ENCODE measurements at places on chromosomes 3 and 15.

GRCh38 chr15:96323319-96324145 is 7.0 kb upstream of the NR2F2 start:
- no peak for DNase-seq

DNA sequence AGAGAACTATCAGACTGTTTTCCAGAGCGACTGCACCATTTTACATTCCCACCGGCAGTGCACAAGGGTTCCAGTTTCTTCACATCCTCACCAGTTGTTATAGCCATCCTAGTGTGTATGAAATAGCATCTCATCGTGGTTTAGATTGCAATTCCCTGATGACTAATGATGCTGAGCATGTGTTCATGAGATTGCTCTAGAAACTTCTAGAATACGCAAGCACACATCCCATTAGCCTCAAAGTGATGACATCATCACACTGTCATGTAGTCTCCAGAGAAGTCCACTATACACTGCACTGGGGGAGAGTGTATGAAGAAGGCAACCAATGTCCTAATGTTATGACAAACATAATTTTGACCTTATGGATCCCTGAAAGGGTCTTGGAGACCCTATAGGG is 30.1 kb downstream of the FBLN2 start:
- no peak for DNase-seq

DNA sequence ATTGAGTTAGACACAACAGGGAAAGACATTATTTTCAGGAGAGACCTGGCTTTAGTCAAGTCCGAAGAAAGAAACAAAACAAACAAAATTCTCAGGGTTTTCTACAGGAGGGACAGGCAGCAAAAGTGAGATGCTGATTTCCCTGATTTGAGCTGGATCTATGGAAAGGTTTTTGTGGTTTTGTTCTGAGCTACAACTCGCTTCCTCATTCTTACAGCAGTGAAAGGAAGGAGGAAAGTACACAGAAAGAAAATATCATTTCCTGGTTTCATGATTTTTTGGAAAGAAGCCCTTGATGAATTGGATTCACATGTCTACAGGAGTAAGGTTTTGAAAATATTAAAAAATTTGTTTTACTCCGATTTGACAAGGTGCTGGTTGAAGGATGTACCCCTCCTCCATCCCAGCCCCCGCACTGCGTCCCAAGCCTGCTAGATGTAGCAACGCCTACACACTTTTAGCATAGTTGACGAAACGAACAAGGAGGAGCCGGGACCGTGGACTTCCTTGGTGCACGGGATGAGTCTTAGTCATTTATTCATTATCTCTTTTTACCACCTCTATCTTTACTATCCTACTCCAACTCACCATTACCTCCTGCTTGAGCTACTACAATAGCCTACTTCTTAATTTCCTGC is 10.8 kb downstream of the PRICKLE2 start:
- no peak for DNase-seq

GRCh38 chr15:78434134-78434533 is 3.9 kb upstream of the IREB2 start:
- DNase-seq = no peak

DNA sequence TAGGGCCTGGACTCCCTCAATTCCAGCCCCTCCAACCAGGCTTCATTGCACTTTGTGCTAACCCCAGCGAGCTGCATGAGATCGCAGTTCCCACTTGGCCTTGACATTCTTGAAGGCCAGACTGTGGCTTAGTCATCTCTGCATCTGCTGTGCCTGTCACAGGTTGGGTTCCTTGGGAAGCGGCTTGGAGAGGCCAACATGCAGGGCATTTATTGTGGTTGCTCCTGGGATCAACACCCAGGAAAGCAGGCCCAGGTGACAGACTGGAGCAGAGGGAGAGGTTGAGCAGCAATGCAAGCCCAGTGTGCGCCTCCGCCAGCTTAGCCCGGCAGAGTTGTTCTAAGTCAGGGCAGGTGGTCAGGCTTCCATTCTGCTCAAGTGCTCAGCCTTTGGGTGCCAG is 10.5 kb downstream of the ABCF3 start:
- no peak for DNase-seq

DNA sequence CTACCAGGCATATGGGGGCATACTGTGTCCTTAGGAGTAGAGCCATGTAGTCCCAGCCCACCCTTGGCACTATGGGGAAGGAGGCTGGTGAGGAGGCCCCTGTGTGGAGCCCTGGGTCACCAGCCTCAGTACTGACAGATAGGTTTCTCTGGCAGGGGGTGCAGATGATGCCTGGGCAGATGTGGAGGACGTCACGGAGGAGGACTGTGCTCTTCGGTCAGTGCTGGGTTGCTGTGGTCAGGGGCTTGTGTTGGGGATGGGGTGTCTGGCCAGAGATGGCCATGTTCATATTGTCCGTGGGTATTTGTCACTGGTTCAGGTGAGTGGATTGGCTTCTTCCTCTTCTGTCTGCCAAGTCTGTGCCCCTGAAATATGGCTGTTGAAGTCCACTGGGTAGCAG is 20.0 kb downstream of the MTMR14 start:
- DNase-seq = no peak

GRCh38 chr3:39781632-39782031 is 27.8 kb upstream of the MYRIP start:
- no peak for DNase-seq

- DNase-seq = no peak
Observed at GRCh38 chr3:55183201-55183600, 255.3 kb upstream of the LRTM1 start.

DNA sequence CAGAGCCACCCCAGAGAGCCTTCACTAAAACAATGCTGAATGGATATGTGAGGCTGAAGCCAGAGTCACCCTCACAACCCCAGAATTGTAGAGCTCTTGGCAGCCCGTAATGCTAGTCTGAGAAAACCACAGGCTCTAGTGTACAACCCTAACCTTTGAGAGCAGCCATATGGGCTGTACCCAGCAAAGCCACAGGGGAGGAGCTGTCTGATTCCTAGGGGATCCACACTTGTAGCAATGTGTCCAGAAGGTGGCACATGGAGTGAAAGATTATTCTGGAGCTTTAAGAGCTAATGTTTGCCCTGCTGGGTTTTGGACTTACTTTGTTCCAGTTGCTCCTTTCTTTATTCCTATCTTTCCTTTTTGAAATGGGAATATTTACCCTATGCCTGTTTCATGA is 626.8 kb downstream of the GRM7 start:
- DNase-seq = no peak

- no peak for DNase-seq
Observed at GRCh38 chr3:144362126-144362525, 390.5 kb downstream of the DIPK2A start.

GRCh38 chr3:150355574-150355973 is 52.5 kb upstream of the TSC22D2 start:
- DNase-seq = no peak
